NCI-H524 (cell line): ENCODE measurements at places on chromosomes 3 and 15.

DNA sequence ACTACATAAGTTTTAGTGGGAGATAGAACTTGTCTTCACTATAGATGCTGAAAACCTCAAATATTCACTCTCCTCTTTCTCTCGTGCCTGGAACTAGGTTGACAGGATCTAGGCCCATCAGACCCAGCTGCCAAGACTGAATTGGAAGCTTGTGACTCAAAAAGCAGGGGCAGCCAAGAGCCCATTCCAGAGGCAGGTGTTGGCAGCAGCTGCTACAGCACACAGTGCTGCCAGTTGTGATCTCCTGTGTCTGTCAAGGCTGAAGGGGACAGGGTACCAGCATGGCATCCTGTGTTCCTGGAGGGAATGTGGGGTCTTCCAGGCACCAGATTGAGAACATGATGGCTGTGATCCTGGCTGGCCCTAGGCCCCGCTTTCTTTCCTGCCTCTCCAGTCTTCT, 92.5 kb upstream of the MB21D2 start:
- DNase-seq: peak; percentile 37

GRCh38 chr3:24936574-24936973, 441.9 kb upstream of the THRB start:
- DNase-seq: no peak

GRCh38 chr3:129890891-129891290, 2.6 kb downstream of the TMCC1 start:
- no peak for DNase-seq

- DNase-seq: peak; percentile 83
Observed at GRCh38 chr3:140035871-140036270, 100.9 kb downstream of the CLSTN2 start.

GRCh38 chr15:84898761-84899160, 14.3 kb downstream of the SLC28A1 start:
- no peak for DNase-seq

- no peak for DNase-seq
Observed at GRCh38 chr15:74892313-74892712, 2.5 kb downstream of the MPI start.

GRCh38 chr3:72320955-72321303, 527.3 kb downstream of the SHQ1 start:
- no peak for DNase-seq

GRCh38 chr3:65993134-65993900, 45.4 kb downstream of the MAGI1 start:
- no peak for DNase-seq

DNA sequence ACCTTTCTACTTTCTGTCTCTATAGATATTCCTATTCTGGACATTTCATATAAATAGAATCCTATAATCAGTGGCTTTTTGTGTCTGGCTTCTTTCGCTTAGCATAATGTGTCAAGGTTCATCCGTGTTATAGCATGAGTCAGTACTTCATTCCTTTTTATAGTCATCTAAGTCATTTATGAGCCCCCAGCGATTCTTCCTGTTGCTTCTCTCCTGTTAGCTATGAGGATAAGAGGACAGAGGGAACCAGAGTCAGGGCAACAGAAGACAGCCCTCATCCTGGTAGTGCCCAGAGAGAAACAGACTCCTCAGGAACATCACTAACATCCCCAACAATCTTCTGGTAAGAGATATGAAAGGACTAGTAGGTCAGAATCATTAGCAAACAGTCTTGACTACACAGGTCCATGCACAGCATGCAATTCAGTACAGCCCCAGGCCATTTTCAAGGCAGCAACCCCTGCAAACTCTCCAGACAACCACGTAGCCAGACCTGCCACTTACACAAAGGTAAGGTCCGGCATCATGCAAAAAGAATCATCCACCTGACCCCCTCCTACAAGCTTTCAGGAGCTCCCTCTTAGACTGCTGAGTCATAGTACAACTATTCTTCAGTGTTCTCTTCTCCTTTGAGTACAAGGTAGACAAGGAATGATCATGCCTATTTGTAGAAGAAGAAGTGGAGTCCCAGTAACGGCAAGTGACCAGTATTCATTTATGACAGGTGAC, 91.5 kb downstream of the MYLK start:
- DNase-seq: no peak

- DNase-seq: no peak
Observed at GRCh38 chr3:28322464-28322863, 26.1 kb upstream of the ZCWPW2 start.

GRCh38 chr3:54977439-54977838, 49.6 kb upstream of the LRTM1 start:
- DNase-seq: no peak

GRCh38 chr3:167798443-167798842, 62.9 kb downstream of the SERPINI1 start:
- DNase-seq: no peak

DNA sequence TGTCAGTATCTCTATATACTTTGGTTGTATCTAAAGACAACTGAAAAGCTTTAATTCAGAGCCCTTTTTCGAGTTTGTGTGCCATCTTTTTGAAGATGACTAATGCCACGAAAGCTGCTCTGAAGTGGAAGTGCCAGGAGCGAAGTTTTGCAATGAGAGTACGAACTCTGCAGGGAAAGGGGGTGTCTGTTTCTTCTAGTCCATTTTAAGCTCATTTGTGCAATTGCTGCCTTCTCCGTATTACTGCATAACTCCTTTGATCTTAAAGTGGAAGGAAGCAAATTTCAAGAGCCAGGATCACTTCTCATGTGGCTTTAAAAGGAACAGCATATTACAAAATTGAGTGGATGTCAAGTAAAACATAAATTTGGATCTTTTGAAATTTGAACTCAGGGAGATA, 245.3 kb downstream of the FEZF2 start:
- no peak for DNase-seq

- peak; percentile 26 for DNase-seq
Observed at GRCh38 chr3:131518680-131519079, 15.9 kb upstream of the MRPL3 start.

DNA sequence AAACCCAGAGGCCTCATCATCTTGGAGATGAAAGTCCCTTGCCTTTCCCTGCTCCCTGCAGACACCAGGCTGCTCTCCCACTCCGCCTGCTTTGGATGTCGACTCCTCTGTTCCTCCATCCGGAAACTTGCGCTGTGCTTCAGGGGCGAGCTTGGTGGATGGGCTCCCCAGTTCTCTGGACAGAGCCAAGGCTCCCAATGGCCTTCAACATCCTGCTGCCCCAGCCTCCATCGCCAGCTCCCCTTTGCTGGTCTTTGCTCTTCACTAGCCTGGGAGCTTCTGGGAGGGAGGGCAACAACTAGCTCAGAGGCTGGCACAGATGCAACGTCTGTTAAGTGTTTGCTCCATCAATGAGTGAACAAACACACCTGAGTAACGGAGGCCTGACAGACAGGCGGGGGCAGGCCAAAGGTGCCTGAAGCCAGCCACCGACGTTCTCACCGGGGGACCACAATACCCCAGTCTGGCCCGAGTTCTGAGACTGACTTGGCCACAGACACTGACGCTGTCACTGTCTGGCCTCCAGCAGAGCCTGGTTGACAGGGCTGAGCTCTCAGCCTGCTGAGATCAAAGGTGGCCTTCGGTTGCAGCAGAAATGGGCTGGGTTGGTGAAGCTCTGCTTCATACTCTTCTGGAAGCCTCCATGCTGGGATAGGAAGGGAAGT, 39.0 kb downstream of the RGMA start:
- DNase-seq: no peak

- no peak for DNase-seq
Observed at GRCh38 chr3:86989611-86990010, 1.3 kb downstream of the VGLL3 start.

GRCh38 chr3:129503471-129504291, 24.8 kb upstream of the RHO start:
- peak; percentile 94 for DNase-seq

- DNase-seq: peak; percentile 61
Observed at GRCh38 chr15:58690703-58691102, 58.8 kb downstream of the ADAM10 start.

GRCh38 chr3:47362701-47363100, 18.1 kb upstream of the PTPN23 start:
- no peak for DNase-seq

GRCh38 chr3:51896607-51897305, 6.4 kb downstream of the IQCF1 start:
- no peak for DNase-seq

DNA sequence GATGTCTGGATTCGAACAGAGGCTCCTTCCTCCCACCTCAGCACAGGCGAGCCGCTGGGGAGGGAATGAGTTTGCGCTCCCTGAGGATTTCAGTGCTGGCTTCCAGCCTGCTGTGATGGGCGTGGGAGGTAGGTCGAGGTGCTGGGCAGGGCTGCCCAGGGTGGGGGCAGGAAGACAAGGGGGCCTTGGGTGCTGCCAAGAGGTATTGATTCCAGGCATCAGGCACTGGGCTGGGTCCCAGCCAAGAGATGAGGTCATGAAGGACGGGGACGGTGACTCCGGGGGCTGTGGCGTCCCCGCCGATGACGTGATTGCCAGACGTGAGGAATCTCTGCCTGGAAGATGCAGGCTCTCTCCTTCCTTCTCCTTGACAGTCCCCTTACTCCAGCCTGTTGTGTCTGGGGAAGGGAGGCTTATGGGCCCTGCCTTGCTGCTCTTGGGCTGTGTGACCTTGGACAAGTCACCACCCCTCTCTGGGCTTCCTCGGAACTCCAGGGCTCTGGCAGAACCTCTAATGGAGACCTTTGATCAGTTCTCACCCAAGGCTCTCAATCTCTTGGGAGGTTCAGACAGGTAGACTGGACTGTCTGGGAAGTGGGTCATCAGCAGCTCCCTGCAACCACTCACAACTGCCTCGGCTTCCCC, 116.8 kb downstream of the FBLN2 start:
- no peak for DNase-seq

DNA sequence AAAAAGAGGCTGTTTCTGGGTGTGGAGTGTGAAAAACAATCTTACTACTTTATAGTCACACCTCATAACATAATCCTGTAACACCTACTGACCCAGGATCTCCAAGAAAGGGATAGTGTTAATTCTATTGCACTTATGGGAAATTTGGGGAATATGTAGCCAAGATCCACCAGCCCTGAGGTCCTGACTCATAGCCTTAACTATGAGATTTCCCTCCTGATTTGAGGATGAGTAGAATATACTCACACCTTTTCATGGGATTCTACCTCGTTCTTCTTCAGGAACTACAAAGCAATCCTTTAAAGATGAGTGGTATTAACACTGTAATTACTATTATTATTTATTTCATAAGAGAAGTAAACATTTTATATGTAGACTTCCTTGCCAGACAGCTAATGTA, 315.2 kb downstream of the MECOM start:
- no peak for DNase-seq

GRCh38 chr3:130117933-130118332, 36.3 kb downstream of the ALG1L2 start:
- DNase-seq: no peak

DNA sequence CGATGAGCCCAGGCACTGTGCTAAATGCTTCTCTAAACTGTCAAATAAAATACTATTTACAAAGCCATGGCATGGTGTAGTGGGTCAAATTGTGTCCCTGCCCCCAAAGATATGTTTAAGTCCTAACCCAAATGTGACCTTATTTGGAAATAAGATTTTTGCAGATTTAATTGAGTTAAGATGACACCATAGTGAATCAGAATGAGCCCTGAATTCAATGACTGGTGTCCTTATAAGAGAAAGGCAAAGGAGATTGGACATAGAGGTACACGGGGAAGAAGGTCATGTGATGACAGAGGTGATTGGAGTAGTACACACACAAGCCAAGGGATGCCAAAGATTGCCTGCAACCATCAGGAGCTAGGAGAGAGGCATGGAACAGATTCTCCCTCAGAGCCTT, 121.6 kb upstream of the VEPH1 start:
- DNase-seq: no peak

- DNase-seq: no peak
Observed at GRCh38 chr3:29279286-29279685, 1.6 kb upstream of the RBMS3 start.

DNA sequence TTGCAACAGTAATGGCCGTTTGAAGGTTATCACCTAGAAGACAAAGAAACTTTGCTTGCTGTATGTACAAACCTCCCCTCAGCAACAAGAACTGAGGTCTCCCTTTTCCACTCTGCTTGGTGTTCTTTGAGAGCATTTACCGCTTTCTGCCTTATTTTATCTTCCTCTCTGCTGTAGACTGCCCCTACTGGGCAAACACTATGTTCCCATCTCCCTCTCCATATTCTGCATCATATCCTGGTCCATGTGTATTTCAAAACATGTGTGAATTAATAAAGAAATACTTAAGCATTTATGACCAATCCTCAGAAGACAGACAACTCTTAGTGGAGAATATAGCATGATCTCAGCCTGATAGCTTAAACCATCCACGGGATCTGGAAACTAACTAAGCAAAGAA, 64.4 kb downstream of the ATP13A5 start:
- DNase-seq: no peak

GRCh38 chr3:177680472-177680821, 483.2 kb upstream of the TBL1XR1 start:
- no peak for DNase-seq

GRCh38 chr3:55624238-55624637, 137.1 kb upstream of the WNT5A start:
- no peak for DNase-seq

- DNase-seq: no peak
Observed at GRCh38 chr3:153268564-153269279, 106.7 kb downstream of the RAP2B start.

DNA sequence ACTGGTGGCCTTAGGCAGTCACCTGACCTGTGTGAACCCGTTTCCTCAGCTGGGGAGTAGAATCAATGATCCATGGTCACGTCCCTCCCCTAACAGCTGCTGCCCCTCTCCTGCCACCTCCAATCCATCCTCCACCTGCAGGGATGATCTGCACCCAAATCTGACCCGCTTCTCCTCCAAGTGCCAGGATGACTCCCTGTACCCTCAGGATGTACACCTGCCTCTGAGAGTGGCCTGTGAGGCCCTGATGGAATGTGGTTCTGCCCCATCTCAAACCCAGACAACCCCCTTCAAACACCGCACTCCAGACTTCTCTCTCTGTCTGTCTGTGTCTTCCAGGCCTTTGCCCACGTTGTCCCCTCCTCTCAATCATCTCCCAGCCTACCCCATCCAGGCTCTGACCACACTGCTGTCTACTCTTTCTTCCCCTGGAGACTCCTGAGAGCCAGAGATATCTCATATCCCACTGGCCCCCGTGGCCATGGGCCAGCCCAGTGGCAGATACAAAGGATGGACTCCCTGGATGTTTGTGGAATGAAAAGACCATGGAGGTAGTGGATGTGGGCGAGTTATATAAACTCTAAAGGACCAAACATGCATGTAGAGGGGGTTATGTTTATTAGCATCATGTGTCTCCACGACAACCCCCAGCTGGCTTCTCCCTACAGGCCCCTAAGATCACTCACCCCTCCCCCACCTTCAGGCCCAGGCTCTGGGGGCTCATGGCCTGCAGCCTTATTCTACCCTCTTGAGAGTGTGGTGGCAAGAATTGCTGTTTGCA, 84.9 kb downstream of the SMAD6 start:
- DNase-seq: no peak

GRCh38 chr15:99365242-99365641, 114.0 kb downstream of the LRRC28 start:
- no peak for DNase-seq
